LoVo (cell line): ENCODE measurements at places on chromosomes 4 and X.

- no peak for DNase-seq
These were observed 49.6 kb downstream of the LHFPL1 start for GRCh38 chrX:112630187-112630586.

DNA sequence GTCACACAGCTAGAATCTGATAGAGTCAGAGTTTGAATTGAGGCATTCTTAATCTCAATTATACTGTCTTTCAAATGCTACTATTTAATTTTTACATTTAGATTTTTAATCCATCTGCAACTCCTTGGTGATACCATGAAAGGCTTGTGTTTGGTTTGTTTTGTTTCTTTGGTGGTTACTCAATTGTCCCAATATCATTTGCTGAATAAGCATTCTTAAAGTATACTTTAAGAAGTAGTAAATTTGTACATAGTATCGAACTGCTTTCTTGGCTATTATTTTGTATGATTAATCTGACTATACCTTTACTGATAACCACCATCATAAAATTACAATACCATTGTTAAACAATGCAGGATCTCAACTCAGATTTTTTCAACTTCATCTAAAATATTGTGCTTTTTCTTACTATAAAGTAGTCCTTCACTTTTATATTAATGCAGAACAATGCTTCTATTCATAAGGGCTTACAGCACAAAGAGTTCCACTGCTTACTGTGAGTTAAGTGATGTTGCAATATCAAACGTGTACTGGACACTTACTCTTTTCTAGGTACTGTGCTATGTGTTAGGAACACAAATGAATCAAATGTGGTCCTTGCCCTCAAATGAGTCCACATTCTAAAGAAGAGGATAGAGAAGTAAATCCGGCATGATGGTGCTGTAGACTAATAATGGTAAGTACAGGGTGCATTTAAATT, 111.2 kb upstream of the GRIA3 start:
- no peak for DNase-seq

- DNase-seq, result no peak
These were observed 121.2 kb upstream of the PDLIM3 start for GRCh38 chr4:185656467-185656931.

DNA sequence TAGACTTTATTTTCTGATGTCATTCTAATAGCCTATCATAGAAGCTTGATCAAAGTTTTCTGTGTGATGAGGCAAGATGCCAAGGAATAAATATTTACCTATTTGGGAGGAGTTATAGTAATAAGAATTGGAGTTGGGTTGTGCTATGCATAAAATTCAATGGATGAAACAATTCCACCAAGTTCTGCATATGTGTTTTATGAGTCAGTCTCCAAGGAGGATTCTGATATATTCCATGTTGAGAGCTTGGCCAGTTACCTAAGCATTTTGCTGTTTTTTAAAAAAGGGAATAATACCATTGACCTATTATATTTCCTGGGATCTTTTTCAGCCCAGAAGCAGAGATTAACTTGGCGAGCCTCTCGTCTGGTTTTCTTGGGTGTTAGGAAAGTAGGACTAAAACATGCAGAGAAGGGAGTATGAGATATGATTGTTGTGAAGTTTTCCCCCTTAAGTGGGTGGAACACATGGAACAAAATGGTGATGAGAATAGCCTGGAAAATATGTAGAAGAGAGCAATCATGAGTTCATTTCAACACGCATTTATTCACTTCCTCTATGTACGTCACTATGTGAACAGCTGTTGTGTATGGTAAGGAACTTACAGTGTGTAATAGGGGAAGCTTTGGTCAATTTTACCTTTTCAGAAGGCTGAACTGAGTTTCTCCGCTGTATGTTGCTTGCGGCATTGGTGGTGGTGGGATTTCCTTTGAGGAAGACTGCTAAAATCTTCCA, 39.2 kb downstream of the POLA1 start:
- DNase-seq, result no peak

GRCh38 chr4:31160146-31160545, 440.0 kb downstream of the PCDH7 start:
- no peak for DNase-seq

GRCh38 chr4:24244663-24245490, 339.5 kb downstream of the DHX15 start:
- DNase-seq, result no peak

GRCh38 chr4:96343836-96344235, 503.9 kb downstream of the PDHA2 start:
- no peak for DNase-seq

GRCh38 chr4:1711571-1712215, 426 bp downstream of the SLBP start:
- no peak for DNase-seq

- DNase-seq, result no peak
These were observed 256.6 kb downstream of the IL1RAPL1 start for GRCh38 chrX:28843817-28844216.

DNA sequence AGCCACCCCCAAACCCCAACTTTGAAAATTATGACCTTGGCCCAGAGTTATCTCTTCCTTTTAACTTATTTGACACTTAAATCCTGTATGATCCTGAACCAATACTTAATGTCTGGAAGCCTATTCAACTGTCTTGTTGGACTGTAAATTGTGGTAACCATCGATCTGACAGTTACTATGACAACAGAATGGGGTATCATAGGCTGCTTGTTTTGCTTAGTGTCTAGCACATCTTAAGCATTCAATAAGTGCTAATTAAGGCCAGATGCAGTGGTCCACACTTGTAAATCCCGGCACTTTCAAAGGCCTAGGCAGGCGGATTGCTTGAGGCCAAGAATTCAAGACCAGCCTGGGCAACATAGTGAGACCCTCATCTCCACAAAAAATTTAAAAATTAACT, 175.0 kb downstream of the APBB2 start:
- no peak for DNase-seq

GRCh38 chr4:5760936-5761480, 50.0 kb downstream of the EVC start:
- no peak for DNase-seq

- no peak for DNase-seq
These were observed 1.3 kb downstream of the IL21 start for GRCh38 chr4:122619611-122620010.

- DNase-seq, result no peak
These were observed 54.2 kb upstream of the RASSF6 start for GRCh38 chr4:73674451-73674919.

DNA sequence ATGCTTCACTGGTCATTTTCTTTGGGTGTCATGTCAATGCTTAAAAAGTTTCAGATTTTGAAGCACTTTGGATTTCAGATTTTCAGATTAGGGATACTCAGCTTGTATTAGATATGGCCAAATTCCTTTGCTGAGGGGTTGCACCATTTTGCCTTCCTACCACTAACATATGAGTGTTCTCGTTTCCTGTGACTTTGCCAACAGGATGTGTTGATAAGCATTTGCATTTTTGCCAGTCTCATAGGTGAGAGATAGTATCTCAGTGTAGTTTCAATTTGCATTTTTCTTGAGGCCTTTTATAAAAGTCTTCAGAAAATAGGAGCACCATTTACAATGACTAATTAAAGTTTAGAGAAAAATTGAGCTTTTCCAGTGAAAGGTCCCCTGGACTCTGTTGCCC, 71.6 kb upstream of the CLCN4 start:
- no peak for DNase-seq

GRCh38 chr4:152591876-152592275, 56.0 kb upstream of the FBXW7 start:
- DNase-seq, result no peak

DNA sequence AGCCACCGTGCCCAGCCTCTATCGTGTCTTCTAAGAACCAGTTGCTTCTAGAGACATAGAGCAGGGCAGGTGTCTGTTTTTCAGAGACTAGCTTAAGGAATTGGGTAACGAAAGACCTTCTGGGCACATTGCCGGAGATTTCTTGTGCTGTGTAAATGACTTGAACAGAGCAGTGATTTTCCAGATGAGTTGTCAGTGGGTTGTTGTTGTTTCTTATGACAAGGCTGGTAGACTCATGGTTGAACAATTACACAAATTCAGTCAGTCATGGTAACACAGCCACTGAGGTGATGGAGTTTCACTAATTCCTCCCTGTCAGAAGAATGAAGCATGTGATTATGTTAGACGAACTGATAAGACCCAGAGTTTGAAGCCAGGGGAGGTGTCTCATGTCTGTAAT, 20.5 kb upstream of the DDX3X start:
- no peak for DNase-seq

DNA sequence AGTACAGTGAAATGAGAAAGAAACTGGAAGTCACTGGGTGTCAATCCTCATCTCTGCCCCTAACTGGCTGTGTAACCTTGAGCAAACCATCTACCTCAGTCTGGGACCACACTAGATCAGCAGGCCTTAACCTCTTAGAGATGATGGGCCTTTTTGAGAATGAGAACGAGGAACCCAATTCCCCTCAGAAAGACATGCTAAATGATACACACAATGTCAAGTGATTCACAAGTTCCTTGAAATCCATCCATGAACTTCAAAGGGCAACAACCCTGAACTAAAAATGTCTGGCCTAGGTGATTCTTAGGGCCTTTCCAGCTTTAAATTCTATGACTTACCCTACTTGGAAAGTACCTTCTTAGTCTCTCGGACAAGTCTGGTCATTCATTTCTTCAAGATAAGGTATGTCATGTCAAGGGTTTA, 47.4 kb downstream of the ACSL4 start:
- DNase-seq, result no peak

- no peak for DNase-seq
These were observed 25.7 kb upstream of the RP2 start for GRCh38 chrX:46811121-46811520.

DNA sequence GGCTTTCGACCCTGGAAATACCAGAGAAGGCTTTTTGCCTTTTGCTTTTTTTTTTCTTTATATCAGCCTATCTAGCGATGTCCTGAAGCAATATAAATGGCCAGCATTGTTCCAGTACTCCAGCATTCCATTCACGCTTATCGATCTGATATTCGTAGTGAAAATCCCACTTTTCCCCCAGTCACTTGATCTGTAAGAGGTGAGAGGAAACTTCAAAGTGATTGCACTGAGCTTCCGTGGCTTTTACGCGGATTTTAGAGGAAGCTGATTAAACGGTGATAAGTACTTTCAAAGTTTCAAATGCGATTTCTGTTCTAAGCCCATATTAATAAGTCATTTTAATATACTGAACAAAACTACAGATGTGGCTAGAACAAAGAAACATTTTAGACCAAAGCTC, 725.5 kb downstream of the TRIML1 start:
- no peak for DNase-seq

DNA sequence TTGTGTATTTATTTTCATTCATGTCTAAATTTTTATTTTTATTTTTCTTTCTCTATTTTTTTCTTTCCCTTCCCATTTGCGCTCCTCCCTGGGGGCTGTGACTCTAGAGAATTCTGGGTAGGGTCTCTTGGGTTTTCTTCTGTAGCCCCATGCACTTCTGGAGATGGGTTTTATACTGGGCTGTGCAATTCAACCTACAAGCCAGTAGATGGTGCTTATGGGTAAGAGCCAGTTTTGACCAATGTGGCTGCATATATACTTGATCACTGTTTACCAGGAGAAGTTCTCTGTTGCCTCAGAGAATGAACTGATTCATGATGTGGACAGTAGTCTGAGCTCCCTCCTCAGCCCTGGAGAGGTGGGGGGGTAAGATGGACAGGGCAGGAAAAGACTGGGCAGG, 614.6 kb downstream of the PCDH19 start:
- DNase-seq, result no peak

GRCh38 chr4:26905172-26905571, 44.5 kb downstream of the STIM2 start:
- no peak for DNase-seq

GRCh38 chr4:1209821-1210220, 37.4 kb upstream of the SPON2 start:
- no peak for DNase-seq

- no peak for DNase-seq
These were observed 290.2 kb downstream of the FBXW7 start for GRCh38 chr4:152245680-152246079.

DNA sequence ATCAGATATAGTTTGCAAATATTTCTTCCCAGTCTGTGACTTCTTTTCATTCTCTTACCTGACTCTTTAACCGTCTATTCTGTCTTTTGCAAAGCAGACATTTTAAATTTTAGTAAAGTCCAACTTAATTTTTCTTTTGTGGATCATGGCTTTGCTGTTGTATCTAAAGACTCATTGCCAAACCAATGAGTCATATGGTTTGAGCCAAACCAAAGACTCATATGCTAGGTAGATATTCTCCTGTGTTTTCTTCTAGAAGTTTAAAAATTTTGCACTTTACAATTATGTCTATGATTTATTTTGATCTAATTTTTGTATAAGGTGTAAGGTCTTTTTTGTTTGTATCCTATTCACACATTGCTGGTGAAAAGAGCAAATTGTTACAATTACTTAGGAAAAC, 446.8 kb downstream of the ANKRD50 start:
- DNase-seq, result no peak

GRCh38 chrX:721354-721753, 90.8 kb downstream of the SHOX start:
- DNase-seq, result no peak

DNA sequence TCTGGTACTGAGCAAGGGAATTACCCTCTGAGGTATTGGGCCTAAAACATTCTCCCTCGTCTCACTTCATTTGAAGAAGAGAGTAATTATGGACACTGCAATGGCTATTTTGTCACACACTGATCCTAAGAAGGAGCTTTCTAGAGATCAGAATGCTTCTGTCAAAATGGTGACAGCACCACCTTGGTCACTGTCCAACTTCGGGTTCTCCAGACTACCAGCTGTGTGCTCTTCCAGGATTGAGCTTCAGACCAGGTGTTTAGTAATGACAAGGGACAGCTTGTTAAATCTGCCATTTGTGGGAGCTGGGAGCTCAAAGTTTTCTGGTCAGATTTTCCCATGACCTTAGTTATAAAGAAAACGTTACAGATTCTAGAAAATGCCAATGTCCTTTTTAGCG, 105.4 kb downstream of the POLA1 start:
- no peak for DNase-seq

GRCh38 chr4:3803946-3804345, 37.8 kb downstream of the ADRA2C start:
- DNase-seq, result no peak

DNA sequence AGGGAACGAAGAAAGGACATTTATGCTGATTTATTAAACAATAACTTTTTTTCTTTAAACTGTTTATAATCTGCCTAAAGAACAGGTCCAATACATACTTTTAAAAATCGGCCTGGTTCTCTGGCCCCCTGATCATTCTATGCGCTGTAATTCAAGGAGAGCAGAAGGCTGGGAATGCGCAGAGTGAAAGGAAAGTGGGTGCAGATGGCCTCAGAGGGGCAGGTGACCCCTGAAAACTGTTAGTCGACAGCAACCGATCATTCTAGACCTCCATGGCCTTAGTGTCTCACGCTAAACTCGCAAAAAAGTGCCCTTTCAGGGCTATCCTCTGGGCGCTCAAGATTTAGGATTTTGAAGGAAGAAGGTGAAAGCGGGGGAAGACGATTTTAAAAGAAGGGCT, 2.2 kb downstream of the PDE5A start:
- DNase-seq, result no peak

- DNase-seq, result no peak
These were observed 6.8 kb upstream of the MOB1B start for GRCh38 chr4:70895405-70895804.
